GM12892 (cell line): ENCODE measurements at places on chromosomes 16 and 17.

- DNase-seq = no peak
These were observed 1009.4 kb upstream of the GOT2 start for GRCh38 chr16:59743504-59743903.

- DNase-seq = no peak
These were observed 1.3 kb downstream of the RBBP6 start for GRCh38 chr16:24540602-24541210.

- no peak for DNase-seq
These were observed 58.3 kb downstream of the USP32 start for GRCh38 chr17:60333628-60334031.

- DNase-seq = no peak
These were observed 157.0 kb downstream of the NTN1 start for GRCh38 chr17:9178319-9178718.

- DNase-seq = no peak
These were observed 592.3 kb downstream of the TMEM114 start for GRCh38 chr16:7997966-7998365.

- DNase-seq = no peak
These were observed 12.4 kb downstream of the TMEM94 start for GRCh38 chr17:75468779-75469373.

GRCh38 chr17:80647746-80648145 lies 103.1 kb downstream of the RPTOR start:
- DNase-seq = no peak

DNA sequence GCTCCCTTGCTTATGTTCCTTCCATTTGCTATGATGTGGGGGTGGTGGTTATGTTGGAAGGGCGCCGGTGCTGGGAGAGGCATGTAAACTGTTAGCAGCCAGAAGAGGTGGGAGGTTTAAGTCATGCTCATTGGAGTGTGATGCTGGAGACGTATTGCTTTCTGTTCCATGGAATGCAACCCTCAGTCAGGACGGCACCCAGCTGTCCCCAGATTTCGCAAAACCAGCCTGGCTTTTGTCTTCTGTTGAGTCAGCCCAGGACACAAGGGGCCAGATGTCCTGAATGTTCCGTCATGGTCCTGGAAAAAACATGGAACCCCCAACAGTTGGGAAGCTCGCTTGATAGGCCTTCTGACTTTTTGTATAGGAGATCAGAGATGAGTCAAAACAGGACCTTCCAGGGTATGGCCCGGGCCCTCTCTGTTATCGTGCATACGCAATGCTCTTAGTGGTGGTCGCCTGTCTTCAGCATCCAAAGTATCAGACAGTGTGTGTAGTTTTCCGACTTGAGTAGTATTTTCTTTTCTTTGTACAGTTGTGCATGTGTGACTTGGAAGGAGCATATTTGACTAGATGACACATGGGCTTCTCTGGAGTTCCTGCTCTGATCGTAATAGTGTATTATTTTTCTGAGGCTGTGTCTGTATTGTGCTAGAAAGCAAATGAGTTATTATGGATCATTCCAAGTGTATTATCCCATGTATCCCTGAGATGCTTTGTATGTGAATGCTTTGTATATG lies 201.9 kb downstream of the SNX29 start:
- DNase-seq = no peak

- no peak for DNase-seq
These were observed 25.9 kb upstream of the CACNG4 start for GRCh38 chr17:66938656-66939055.
